ENCODE measurements at places on chromosomes 7 and 10.
A peak's percentile ranks its signal among the peaks of the same experiment; 100 is the strongest.

- no peak for DNase-seq
Observed at GRCh38 chr7:98297626-98298286, 16.3 kb downstream of the BRI3 start.

DNA sequence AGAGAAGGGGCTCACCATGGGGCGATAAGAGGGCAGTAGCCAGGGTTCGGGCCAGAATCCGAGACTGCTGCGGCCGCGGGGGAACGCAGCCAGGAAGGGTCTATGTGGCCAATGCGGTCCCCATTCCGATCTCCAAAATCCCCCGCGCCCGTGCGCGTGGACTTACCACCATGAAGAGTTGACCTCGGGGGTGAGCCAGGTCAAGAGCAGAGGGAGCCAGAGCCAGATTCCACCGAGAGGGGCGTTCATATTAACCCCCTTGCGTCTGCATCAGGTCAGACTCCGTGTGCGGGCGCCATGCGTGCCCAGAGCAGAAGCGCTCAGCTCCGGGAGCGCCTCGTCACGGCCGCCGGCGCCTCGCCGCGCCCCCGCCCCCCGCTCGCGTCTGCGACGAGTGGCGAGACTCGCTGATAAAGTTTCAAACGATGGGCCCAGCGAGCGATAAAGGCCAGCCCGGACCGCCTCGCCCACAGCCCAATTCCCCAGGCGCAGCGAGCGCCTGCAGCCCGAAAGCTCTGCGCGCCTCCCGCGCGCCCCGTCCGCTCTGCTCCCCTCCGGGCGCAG is at the start of gene WNT2:
TSS of gene WNT2 (minus strand) at position 318 of the 564 bp plus-strand sequence. CDS start at position 249, 69 bp downstream.
- peak; percentile 8 for DNase-seq

DNA sequence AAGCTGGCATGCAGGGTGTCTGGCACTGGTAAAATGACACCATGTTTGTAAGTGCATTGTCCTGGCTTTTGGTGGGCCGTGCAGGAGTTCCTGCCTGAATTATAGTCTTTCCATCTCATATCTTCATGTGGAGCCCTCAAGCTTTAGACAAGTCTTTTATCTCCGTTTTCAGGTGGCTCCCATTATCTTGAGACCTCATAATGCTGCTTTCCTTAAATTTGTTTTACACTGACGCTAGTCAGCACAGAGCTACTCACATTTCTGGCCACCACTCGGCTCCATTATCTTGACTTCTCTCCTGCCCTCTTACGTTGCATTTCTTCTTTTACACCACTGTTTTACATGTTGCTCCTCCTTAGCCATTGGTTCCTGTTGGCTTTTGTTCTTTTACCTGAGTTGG is 37.2 kb downstream of the LRRC4 start:
- no peak for DNase-seq

GRCh38 chr7:135204341-135204749 is 7.0 kb downstream of the WDR91 start:
- no peak for DNase-seq

- DNase-seq: no peak
Observed at GRCh38 chr7:41745451-41745850, 42.6 kb upstream of the INHBA start.

DNA sequence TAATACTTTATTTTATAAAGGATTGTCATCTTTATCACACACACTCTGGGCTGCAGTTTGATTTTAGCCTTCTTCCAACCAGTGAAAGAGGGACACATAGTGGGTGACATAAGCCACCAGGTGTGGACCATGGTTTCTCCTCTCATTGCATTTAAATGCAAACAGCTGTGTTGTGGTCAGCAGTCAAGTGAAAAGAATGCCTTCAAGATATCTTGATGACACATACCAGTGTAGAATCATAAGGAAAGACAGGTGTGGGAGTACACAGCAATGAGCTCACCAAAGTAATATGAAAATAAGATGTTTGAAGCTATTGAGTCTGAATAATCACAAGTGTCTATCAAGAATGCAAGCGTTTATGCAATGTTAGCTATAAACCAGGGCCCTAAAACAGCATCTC is 580.0 kb downstream of the XPNPEP1 start:
- DNase-seq: no peak

DNA sequence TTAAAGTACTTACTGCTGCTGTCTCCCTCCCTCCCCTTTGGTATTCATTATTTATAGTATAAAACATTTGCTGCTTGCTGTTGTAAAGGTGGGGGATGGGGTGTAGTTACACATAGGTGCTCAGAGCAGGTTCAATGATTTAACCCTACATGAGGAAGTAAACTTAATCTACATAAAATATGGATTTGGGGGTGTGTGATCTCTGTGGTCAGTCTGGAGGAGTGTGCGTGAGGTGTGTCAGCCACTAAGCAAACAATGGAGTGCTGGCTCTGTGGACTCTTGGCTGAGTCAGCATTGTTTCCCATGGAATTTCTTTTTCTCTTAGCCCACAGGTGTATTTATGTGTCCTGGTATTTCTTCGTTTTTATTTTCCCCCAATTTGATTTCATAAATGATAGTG is 133.9 kb downstream of the AUTS2 start:
- DNase-seq: peak; percentile 22

GRCh38 chr7:138000081-138000701 is 1.7 kb downstream of the CREB3L2 start:
- no peak for DNase-seq

DNA sequence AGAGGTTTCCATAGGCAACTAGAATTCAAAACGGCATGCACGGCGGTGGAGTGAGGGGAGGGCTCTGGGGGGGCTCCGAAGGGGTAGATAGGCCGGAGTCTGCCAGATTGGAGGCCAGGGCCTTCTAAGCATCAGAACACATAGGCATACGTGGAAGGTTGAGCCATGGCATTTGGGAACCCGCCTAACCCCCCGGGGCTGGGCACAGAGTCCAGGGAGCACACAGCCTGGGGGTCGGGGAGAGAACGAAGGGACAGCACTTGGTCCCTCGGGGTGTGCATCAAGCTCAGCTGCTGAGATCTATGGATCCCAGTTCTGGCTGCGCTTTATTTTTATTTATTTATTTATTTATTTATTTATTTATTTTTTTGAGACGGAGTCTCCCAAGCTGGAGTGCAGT is 89.4 kb upstream of the TNS3 start:
- no peak for DNase-seq

DNA sequence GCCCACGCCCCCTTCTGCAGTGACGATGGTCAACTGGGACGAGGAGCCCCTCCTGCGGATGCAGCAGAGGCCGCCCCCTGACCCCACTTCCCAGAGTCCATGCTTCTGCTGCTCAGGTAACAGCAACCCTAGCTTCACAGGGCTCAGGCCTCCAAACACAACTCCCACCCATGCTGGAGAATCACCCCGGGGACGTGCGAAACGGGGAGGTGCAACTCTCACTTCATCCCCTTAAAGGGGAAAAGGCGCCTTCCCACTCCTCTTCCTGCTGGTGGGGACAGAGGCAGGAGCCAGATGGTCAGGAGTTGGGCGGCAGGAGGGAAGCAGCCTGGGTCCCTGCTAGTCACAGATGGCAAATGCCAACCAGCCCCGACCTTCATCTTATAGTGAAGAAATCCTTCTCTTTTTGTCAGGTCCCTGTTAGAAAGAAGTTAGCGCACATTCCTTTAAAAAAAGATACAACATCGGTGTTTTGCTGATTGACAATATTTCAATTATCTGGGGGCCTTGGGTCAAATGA is 155.4 kb downstream of the DIP2C start:
- no peak for DNase-seq

DNA sequence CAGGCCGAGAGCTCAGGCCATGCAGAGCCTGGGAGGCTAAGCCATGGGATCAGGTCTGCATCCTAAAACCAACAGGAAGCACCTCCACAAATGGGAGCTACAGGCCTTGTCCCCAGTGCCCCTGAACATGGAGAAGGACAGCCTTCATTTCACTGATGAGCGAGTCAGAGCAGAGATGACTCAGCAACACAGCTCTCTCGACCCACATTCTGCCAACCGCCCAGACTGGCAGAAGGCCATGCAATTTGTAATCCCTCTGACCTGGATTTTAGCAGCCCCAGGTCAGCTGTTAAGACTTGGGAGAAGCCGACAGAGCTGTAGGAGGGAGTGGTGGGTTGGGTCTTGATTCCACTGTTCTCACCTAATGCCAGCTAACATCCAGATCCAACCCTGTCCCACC is 25.5 kb downstream of the VOPP1 start:
- peak; percentile 48 for DNase-seq

GRCh38 chr7:110698576-110698975 is 392.4 kb upstream of the LRRN3 start:
- no peak for DNase-seq

DNA sequence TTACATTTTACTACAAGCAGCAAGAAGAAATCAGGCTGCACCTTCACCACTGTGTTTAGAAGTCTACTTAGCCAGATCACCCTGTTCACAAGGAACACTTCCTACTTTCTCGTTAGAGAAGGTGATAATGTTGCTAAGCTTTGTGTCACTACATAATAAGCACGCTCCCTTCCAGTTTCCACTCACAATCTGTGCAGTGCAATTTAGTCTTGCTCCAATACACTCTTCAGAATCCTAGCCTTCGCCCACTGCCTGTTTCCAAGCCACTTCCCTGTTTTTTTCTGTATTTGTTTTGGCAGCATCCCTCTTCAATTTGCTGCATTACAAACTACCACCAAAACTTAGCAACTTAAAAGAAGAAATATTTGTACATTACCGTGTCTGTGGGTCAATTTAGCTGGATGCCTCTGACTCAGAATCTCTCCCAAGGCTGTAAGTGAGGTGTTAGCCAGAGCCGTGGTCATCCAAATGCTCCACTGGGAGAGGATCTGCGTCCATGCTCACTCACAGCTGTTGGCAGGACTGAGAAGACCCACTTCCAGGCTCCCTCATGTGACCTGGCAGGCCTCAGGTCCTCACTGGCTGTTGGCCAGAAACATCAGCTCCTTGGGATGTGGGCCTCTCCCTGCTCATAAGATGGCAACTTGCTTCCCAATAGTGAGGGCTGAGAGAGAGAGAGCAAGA is 110.4 kb downstream of the PON1 start:
- DNase-seq: no peak

GRCh38 chr7:19772841-19773760 is at the start of gene TMEM196:
Gene TMEM196, minus strand, starts transcription at chr7:19773617. Its CDS starts 921 bp downstream, at chr7:19772696.
- DNase-seq: peak; percentile 46

DNA sequence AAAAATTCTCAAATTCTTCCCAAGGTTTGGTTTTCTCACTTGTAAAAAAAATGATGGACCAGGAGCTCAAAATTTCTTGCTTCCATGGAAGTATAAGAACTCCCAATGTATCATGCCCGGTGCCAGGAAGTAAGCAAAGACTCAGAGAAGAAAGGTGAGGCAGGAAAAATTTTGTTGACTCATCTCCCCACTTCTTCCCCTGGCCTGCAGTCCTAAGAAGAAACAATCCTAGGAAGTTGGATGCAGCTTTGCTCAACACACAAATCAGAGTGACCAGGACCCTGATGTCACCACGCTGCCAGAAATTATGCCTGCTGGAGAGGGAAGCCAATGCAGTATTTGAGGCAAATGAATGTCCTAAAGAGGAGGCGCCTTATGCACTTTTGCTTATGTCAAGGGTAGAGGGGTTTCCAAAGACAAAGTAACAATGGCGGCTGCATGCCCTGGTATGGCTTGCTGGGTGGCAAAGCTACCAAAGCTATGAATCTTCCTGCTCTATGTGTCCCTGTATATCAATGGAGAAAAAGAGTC is 163.6 kb downstream of the NEURL1 start:
- no peak for DNase-seq

DNA sequence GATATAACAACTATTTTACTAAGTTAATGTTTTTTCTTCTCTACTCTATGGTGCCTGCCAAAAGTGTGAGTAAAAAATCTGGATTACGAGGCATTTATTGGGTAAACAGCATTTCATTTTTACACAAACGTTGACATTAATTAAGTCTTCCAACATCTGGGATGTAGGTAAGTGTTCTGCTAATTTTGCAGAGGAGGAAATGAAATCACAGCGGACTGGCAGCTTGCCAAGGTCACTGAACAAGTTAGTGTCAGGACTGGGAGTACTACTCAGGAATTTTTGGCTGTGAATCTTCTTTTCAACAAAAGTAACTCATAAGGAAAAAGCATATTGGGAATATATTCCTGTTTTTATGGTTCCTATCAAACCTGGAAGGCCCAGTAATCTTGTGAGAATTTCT is 612.1 kb upstream of the FZD8 start:
- peak; percentile 0 for DNase-seq

- DNase-seq: no peak
Observed at GRCh38 chr7:4602905-4603842, 78.9 kb upstream of the FOXK1 start.

- no peak for DNase-seq
Observed at GRCh38 chr10:103125323-103126267, 67.5 kb downstream of the NT5C2 start.

DNA sequence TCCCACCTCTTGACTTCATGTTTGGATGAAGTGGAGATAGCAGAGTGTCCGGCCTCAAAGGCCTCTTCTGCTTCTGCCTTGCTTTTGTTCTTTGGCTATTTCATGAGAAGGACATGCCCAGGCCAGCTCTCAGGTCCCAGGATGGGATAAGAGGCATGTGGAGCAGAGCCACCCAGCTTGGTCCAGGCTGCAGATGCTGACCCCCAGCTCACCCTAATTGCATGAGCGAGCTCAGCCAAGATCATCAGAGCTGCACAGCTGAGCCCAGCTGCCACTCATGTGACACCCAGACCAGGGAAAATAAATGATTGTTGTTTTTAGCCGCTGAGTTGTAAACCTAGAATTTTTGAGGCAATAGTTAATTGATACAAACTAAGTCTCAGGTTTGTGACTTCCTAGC is 230.0 kb downstream of the PHF14 start:
- no peak for DNase-seq

- DNase-seq: peak; percentile 51
Observed at GRCh38 chr7:151736403-151736909, 140.5 kb downstream of the PRKAG2 start.

GRCh38 chr10:70106958-70107791 is 25.4 kb downstream of the AIFM2 start:
- no peak for DNase-seq

DNA sequence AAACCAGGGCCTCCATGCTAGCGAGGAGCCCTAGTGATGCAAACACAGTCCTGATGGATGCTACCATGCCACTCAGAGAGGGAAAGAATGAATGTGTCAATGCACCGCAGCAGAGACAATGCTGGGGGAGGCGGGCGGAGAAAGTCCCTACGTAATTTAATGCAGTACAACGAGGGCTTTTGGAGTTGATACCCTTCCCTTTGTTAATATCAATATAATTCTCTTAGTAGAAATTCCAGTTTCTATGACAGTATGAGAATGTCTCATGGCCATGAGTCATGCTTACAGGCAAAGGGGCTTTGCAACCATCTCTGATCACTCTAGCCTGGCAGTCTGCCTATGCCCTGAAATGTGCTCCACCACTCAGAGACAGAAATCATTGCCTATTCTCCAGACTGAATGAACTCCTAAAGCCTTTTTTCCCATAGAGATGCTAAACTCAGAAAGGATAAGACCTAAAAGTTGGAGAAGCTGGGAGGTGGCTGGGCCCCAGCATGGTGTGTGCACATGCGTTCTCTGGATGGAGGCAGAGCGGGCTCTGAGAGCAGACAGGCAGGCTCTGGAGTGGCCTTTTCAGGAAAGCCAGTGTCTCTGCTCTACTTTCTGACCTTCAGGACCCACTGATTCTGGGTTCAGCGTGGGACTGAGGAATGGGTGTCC is 20.3 kb upstream of the GIMAP2 start:
- no peak for DNase-seq

GRCh38 chr7:96203786-96204185 is 118.1 kb downstream of the SLC25A13 start:
- DNase-seq: no peak

Data from NCI-H1105 treated with DMSO at 0.1 percent for 48 hours (cell line).